ENCODE measurements at places on chromosomes 5 and 9.

DNA sequence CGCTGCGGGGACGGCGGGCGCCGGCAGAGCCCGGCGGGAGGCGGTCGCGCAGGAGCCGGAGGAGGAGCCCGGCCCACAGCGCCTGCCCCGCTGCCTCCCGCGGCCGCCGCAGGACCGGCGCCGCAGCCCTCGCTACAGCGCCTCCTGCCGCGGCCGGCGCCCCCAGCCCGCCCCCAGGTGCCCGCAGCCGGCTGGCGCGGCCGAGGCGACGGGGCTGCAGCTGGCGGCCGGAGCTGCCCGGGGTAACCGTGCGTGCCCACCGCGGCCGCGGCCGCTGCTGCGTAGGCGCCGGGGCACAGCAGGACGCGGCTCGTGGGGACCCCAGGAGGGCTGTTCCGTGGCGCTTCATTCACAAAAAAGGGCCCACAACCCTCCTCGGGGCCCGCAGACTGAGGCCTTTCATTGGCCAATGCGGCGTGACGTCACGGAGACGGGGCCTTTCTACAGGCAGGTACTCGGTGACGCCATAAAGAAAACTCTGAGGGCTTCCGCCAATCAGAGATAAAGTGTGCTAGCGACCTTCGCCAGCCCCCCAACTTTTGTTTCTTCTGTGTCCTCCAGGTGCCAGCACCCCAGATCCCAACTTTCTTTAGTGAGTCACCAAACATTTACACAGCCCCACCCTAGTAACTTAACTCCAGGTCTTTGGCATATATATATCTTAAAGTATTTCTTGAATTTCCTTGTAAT, at the start of gene CDC14B:
CDC14B (minus strand) TSS at position 353 of the 690 bp plus-strand sequence. CDS start 465 bp downstream, outside the sequence.
- peak; percentile 64 for DNase-seq

DNA sequence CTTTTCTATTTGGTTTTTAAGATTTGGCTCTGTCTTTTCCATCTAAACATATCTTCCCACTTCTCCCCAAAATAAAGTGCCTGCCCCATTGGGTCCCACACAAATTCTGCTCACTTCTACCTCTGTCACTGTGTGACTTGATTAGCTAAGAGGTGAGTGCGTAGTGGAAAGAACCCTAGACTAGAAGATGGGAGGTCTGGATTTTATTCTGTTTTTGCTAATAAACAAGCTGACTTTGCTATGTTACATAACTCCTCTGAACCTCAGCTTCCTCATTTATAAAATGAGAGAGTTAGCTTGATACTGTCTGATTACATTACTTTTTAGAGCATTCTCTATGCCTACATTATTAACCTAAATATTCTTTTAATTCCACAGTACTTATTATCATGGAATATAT, 51.3 kb upstream of the PTGER4 start:
- DNase-seq: no peak

DNA sequence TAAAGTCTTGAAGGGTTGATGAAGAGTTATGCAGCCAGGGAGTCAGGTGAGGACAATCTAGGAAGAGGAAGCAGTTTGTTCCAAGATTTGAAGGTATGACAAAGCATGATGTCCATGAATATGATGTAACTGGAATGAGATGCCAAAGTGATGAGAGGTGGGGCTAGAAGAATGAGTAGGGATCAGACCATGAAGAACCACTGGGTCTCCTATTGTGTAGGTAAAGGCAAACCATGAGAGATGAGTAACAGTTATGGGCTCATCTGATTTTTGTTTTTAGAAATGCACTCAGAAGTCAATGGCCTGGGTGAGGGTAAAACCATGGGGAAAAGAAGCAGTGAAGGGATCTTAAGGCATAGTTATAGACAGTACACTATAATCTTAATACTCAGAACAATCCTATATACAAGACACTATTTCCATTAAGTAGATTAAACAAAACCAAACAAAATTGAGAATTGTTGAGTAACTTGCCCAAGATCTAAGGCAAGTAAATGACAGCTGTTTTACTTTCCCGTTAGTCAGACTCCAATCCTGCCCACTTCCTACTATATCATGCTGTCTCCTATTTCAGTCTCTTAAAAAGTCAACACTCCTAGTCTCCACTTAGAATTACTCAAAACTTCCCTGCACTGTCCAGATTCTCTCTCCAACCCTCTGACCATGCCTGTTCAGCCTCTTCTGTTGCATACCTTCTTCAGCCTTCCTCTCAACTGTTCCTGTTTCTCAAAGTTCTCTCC, 393.8 kb upstream of the MEF2C start:
- no peak for DNase-seq

- no peak for DNase-seq
These were observed 38.0 kb upstream of the MED27 start for GRCh38 chr9:132117694-132118093.

DNA sequence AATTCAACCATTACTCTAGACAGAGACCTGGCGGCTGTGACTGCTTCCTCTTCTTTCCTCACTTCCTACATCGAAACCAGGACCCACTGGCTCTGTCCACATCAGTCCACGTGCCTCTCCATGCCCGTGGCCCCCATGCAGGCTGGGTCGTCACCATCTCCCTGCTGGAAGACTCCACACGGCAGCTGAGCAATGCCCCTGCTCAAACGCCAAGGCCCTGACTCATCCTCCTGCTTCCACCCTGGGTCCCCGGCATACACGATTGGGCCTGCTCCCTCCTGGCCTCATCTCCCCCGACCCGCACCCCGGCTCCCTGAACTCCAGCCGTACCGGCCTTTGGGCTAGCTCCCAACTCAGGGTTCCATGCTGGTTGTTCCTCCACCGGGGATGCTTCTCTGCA, 67.2 kb upstream of the IER5L start:
- DNase-seq: no peak

DNA sequence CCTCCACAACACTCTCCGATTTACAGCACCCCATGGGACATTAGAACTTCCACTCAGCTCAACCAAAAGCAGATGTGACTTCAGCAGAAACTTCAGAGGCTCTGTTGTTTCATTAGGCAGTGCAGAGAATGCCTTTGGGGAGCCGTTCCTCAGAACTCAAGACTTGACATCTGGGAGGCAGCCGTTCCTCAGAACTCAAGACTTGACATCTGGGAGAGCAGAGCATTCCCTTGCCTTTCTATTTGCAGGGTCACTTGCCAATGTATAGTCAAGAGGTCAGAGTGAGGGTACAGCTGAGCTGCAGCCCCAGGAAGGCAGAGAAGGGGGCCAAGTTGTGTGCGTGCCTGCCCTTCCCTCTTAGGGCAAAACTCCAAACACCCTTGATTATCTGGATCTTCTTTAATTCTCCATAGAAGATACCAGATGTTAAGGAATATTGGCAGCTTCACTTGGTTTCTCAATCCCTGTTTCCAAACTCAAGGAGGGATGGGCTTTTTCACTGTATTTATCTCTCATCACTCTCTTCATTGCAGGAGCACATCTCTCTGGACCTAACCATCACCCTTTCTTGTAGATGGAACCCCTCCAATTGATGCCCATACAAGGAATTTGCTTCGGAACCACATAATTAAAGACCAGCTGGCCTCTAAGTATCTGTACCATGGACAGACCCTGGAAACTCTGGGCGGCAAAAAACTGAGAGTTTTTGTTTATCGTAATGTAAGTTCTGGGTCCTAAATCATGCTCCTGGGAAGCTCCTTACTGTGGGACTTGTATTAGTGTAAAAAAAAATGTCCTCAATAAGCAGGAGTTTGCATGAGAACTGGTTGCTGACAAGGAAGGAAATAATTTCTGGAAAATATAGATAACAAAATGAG, 25.6 kb downstream of the TGFBI start:
- DNase-seq: no peak

GRCh38 chr9:14903040-14903439, 7.2 kb downstream of the FREM1 start:
- no peak for DNase-seq

- DNase-seq: no peak
These were observed 47.8 kb downstream of the LOX start for GRCh38 chr5:122030251-122030650.

DNA sequence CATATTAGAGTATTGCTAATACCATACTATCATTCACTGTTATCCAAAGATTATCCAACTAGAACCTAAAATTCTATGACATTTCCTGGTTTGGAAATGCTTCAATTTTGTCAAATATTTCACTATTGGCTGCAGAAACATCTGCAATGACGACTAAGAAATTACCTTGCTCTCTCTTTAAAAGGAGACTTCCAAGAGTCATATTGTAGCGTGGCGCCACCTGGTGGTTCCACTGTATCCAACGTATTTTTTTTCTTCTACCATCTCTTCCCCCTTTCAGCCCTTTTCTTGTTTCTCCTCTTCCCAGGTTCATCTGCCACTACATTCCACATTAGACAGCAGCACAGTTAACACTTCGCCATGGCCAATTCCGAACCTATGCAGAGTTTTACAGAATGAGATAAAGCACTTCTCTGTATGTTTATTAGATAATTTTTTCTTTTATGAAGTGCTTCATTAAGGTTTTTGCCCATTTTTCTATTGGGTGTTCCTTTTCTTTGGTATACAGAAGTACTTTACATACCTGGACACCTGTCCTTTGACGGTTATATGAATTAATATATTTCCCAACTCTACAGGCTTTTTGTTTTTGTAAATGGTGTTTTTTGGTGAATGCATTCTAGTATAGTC, 153.5 kb downstream of the CDC42SE2 start:
- DNase-seq: peak; percentile 71

DNA sequence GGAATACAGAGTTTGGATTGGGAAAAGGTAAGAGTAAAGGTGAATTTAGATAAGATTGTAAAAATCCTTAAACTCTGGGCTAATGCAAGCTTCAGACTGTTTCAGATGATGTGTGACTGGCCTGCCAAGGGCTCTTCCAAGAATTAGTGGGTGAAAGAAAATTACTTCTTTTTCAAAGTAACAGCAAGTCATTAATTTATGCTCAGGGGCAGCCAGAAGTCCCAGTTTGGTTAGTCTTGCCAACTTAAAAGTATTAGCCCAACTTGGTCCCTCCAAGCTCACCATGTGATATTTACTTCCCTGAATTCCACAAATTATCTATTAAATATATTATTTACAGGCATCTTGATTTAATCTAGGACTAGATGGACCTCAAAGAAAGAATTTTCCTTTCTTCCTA, 947.8 kb downstream of the NR2F1-AS1 start:
- no peak for DNase-seq

DNA sequence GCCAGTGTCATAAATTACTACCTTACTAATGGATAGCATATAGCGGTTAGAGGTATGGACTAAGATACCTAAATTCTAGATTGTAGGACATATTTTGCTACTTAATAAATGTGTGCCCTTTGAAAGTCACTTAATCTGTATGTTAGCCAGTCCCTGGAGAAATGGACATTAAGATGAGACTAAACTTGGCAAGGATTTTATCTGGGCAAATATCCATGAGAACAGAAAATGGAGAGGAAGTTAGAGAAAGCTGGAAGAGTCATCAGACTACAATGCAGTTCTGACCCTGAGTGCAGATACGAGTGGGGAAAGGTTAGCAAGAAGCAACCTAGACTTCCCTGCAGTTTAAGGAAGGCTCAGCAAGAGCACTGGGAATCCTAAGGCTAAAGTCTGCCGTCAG, 33.0 kb downstream of the TBCA start:
- no peak for DNase-seq

DNA sequence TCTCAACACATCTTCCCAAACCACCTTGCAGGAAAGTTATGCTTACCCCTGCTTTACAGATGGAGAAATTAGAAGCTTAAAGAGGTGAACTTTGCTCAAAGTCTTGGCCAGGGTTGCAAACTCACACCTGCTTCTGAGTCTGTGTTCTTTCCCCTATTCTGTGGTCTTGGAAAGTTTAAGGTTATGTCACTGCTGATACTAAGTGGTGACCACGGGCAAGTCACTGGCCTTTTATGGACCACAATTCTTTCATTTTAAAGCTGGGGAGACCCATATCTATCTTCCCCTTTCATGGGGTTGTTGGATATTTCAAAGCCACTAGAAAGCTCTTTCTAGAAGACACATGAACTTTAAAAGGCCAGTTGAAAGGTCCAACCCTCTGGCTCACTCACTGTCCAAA, 95.4 kb upstream of the KLF4 start:
- no peak for DNase-seq

GRCh38 chr9:115637661-115638060, 515.9 kb upstream of the PAPPA start:
- DNase-seq: no peak

- no peak for DNase-seq
These were observed 7.6 kb upstream of the FAM240B start for GRCh38 chr9:38727497-38728001.

DNA sequence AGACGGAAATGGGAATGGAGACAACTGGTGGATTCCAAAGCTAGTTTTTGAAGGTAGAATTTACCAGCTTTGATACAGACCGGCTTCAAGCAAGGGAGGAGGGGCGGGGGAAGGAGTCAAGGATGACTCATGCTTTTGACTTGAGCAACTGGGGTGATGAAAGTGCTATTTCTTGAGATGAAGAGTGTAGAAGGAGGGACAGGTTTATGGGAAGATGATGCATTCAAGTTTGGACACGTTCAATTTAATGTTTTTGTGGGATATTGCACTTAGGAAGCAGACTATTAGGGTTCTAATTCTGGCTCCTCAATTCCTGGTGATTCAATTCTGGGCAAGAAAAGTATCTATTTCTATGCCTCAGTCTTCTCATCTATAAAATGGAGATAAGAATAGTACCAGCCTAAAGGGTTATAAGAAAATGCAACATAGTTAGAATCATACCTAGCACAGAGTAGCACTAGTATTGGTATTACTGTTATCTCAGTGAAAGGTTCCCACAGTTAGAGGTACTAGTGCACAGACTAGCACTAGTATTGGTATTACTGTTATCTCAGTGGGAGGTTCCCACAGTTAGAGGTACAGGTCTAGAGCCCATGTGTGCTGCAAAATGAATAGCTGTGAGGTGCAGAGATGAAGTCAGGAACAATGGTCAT, 4.6 kb downstream of the NIPAL4 start:
- DNase-seq: no peak

DNA sequence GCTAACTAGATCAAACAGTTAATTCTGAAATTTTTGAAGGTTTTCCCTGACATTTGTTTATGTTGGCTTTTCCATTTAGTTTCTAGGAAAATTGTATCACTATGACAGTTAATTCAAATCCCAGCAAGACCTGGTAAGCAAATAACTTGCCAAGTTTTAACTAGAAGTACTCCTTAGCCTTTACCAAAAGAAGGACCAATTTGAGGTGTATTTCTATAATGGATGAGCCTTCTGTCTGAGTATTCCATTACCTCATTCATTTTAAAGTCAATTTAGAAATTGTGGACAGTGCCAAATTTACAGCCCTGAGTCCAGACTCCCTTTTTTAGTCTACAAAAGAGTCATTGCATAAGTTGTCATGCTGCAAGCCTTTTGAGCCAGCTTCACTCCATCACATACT, 687.6 kb downstream of the CETN3 start:
- no peak for DNase-seq

GRCh38 chr5:72076621-72077300, 30.5 kb upstream of the MAP1B start:
- no peak for DNase-seq
